ENCODE measurements at places on chromosomes 12 and 14.
A peak's percentile ranks its signal among the peaks of the same experiment; 100 is the strongest.

DNA sequence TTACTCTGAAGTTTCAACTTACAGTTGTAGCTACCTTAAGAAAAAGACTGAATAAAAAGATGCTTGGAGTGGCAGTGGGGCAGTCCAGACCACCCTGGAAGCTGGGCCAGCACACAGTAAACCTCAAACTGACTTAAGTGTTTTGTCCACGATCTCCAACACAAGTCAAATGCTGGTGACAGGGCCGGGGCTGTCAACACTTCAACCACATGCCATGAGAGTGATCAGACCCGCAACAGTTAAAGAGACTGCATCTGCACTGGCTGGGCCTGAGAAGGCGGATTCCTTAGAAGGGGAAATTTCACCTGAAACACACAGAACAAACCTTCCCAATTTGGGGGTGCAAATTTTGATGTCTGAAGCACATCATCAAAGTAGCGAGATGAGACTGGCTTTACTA lies 223.5 kb upstream of the CAND1 start:
- DNase-seq, result no peak

GRCh38 chr12:66831495-66831894 lies 152.6 kb upstream of the GRIP1 start:
- no peak for DNase-seq

DNA sequence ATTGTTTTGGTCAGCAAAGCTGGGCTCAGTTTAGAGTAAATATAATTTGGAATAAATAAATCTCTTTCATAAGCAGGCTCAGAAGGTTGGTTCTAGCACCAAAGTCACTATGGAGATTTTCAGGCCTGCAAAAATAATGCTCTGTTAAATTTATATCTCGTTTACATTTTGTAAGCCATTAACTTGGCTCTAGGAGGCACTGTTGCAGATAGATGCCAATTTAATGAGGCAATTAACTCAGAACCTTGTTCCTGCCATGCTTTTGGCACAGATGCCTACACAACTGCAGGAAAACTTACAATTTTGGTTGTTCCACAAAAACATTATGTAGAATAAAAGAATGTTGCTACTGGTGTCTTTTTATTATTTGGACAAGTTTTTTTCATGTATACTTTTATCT lies 428.1 kb downstream of the FLRT2 start:
- no peak for DNase-seq

- DNase-seq, result peak; percentile 71
Measured at GRCh38 chr12:5945071-5946008, at the start of gene ANO2. Gene ANO2 (minus strand): TSS chr12:5945259. CDS start chr12:5945217, 42 bp downstream.

DNA sequence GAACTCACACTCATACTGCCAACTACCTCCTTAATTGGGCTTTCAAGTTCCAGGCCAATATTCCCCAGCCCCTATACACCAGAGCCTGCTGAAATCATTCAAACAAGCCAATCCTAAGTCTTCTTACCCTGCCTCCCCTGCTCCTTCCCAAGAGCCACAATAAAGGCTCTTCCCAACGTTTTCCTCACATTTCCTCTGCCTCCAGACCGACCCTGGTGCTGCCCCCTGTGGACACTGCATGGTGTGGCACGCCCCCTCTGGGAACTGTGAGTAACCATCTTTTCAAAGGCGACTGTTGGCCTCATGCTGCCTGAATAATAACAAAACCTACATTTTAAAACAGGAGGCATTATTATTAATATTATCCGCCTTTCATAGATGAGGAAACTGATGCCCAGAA lies 111.6 kb upstream of the NOS1 start:
- DNase-seq, result no peak

DNA sequence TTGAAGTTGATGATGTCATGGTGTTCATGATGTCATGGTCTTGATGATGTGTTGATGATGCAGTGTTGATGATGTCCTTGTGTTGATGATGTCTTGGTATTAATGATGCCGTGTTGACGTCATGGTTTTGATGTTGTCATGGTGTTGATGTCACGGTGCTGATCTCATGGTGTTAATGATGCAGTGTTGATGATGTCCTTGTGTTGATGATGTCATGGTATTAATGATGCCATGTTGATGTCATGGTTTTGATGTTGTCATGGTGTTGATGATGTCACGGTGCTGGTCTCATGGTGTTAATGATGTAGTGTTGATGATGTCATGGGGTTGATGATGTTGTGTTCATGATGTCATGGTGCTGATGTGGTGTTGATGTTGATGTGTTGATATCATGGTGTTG lies 48.0 kb upstream of the RIMBP2 start:
- DNase-seq, result no peak

DNA sequence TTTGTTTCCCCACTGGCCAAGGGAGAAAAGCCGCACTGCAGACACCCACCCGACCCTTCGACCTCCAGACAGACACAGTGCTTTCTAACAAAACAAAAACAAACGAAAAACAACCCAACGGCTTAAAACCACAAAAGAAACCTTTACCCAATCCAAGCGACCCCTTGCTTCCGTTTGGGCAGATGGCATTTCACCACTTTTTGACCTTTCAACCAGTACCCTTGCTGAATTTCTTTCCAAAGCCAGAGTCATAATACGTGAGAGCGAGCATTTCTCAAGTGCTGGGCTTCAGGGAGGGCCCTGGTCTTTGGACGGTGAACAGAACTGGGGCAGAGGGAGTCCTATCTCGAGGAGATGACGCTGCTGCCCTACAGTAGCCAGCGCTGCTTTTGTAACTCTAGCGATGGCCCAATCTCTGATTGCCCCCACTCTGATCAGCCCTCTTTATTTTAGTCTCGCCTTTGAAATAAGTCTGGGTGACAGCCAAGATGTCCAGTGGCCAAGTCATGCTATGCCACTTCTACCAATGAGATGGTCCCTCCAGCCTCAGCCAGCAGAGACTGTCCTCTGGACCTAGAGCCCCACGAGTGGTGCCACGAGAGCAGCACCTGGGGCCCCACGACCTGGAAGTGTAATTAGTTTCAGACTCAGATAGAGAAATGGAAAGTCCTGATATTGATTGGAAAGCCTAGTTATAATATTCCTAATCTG lies 21.9 kb upstream of the ADIPOR2 start:
- no peak for DNase-seq

- no peak for DNase-seq
Measured at GRCh38 chr12:14366209-14367039, 942 bp downstream of the ATF7IP start.

DNA sequence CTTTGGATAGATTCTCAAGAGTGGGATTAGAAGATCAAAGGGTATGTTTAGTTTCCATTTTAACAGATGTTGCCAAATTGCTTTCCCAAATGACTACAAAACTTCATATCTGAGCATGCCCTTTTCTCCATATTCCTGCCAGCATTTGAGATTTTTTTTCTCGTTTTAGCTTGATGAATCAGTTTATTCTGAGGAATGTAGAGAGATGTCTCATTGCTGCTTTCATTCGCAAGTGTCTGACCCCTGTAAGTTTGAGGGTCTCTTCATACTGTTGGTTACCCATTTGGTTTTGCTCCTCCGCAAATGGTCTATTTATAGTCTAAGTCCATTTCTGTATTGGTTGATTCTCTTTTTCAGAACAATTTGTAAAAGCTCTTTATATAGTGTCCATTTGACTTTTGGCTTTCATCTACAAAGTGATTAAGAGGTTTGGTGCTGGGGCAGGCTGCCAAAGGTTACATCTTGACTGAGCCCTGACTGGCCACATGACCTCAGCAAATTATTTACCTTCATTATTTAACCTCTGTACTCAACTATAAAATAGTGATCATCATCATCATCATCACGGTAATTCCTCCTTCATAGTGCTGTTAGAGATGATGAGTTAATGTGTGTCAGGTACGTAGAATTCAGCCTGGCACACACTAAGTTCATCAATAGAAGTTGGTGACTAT lies 33.6 kb downstream of the HCAR2 start:
- peak; percentile 41 for DNase-seq

DNA sequence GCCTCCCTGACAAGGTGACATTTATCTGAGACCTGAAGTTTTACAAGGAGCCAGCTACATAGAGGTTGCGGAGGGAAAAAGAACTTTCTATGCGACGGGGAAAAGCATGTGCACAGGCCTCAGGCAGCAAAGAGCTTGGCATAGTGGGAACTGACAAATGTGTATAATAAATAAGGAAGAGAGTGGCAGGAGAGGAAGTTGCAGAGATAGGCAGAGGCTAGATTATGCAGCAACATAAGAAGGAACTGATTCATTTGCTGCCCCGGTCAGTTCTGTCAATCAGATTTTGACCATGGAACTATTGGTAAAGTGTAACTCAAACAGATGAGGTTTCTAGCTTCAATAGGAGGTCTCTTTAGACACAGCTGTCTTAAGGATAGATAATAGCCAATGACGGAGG lies 33.7 kb upstream of the RIC8B start:
- DNase-seq, result no peak

DNA sequence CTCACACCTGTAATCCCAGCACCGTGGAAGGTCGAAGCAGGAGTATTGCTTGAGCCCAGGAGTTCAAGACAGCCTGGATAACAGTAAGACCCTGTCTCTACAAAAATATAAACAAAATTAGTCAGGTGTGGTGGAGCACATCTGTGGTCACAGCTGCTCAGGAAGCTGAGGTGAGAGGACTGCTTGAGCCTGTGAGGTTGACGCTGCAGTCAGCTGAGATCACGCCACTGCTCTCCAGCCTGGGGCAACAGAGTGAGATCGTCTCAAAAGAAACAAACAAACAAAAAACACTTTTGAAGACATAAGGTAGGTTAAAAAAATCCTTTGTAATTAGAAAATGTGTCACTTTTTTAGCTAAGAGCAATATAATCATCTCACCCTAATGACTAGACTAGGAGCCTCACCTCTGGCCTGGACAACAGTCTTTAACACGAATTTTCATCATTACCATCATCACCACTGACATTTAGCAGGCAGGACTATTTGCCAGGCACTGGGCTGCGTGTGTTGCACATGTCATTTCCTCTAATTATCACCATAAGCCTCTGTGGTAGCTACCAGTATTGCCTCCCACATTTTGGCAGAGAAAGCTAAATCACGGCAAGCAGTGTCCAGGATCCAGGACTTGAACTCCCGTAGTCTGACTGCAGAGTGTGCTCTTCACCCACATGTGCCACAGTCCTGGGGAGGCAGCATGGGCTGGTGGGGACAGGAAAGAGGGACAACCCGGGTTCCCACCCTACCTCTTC lies 4.6 kb upstream of the SYCP3 start:
- no peak for DNase-seq

DNA sequence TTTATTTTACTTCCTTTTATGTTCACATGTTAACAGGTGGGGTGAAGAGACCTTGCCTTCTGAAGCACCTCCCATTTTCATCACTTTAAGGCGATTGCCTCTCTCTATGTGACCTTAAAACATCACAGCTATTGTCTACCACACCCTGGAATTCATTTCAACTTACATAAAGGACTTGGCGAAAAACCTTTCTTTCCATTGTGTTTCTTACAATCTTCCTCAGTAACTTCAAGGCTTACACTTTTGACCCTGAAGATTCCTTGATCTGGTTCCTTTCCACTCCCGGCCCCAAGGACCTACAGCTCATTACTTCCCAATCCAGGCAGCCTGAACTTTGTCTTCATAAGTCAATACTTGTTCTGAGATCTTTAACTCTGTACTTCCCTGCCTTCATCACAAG lies 443.3 kb downstream of the ADAMTS20 start:
- no peak for DNase-seq

DNA sequence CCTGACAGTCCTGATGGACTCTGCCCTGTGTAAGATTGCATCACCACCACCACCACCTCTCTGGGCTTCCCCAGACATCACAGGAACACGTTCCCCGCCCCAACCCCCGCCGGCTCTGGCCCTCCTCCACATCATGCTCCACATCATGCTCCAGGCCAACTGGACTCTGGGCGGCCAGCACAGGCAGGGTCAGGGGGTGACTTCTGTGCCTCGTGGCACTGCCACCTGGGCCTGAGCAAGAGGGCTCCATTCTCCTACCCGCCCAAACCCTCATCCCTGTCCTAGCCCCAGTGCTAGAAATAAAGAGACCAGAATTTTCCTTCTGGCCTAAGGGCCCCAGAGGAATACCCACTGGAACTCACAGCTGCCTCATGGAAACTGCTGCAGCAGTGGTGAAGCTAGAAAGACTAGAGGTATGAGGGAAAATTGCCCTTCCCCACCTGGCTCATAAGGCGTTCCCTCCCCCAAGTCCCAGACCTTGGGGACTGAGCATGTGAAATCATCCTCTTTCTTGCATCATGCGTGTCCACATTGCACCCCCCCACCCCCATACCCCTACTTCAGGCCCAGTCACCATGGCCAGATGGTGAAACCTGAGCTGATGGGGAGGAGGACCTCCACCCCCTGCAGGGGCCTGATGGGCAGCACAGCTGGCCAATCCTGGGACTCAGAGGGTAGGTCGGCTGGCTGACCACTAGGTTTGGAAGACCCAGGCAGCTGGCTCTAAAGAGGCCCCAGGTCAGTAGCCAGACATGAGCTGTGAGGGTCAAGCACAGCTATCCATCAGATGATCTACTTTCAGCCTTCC lies at the start of gene INHBE:
INHBE (plus strand) TSS at position 742 of the 808 bp plus-strand sequence. CDS start 230 bp downstream, outside the sequence.
- DNase-seq, result peak; percentile 59

DNA sequence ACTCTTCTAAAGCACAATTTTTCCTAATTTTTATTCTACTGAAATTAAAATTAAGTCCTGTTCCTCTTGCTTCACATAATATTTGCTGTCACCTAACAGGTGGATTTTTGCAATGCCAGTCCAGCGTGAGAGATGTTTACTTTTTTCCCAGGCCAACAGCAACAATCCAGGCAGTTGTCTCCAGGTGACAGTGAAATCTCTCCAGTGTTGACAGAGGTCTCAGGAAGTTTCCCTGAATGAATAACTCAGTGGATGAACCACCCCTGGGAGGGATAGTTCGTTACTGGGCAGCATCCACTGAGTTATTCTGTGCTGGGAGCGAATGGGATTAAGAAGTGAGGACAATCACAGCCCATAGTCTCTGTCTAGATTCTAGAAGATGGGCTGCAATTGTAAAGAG lies 7.1 kb upstream of the NT5DC3 start:
- no peak for DNase-seq

GRCh38 chr14:93104961-93105360 lies 10.8 kb downstream of the ITPK1 start:
- DNase-seq, result no peak

GRCh38 chr14:76909266-76909665 lies 83.1 kb downstream of the LRRC74A start:
- DNase-seq, result no peak

- DNase-seq, result no peak
Measured at GRCh38 chr14:47539031-47539461, 136.4 kb downstream of the MDGA2 start.

Measured in AG20443 (cell line).